ENCODE measurements at places on chromosomes 2 and 18.

DNA sequence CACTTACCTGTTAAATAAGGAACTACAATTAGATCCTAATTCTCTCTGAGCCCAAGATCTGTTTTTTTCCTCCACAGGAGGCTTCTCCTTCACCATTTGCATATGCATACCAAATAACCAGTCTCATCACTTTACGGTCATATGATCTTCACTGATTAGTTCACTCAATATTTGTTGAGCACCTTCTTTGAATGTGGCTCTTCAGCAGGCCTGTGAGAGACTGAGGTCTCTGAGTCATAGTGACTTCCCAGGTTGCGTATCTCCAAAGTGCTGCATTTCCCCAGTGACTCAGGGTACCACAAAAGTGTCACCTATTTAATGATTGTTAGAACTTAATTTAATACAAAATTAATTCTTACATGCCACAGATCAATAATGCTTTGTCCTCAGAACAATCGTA, 108.8 kb upstream of the TRIB2 start:
- no peak for DNase-seq

- DNase-seq = no peak
Observed at GRCh38 chr2:174607989-174608865, 10.6 kb upstream of the WIPF1 start.

DNA sequence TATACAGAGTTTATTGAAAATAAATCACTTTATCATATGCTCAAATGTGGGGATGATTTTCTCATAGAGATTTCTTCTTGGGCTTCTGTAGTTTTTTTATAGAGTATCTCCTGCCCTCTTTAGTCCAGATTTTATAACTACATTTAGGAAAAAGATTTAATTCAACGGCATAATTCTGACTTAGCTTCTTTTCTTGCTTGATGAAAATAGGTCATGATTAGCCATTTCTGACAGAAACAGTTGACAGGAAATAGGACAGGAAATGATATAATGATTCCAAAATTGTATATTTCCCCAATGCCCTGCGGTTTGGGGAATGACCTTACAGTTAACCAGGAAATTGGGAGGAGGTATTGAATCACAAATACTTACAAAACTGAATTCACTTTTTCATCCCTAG, 1531.9 kb upstream of the ACVR2A start:
- no peak for DNase-seq

- DNase-seq = no peak
Observed at GRCh38 chr18:3451989-3452749, 2.2 kb downstream of the TGIF1 start.

GRCh38 chr2:213107728-213108127, 43.7 kb downstream of the IKZF2 start:
- no peak for DNase-seq

DNA sequence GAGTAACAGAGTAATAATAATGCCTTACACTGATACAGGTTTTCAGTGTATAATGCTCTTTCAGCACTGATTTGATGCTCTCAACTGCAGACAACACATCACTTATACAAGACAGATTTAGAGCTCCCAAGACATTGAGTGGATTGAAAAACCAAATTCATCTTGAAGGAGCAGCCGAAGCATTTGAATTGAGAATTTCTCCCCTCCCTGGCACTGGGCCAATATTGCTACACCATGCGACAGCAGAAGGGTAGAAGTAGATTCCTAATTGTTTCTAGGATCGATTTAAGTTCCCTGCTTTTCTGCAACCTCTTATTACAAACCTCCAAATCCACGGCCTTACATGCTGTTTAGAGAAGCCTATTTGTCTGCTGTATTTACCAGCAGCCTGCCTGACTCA, 15.5 kb downstream of the CENPA start:
- no peak for DNase-seq
